ENCODE measurements at places on chromosomes 7 and 10.

DNA sequence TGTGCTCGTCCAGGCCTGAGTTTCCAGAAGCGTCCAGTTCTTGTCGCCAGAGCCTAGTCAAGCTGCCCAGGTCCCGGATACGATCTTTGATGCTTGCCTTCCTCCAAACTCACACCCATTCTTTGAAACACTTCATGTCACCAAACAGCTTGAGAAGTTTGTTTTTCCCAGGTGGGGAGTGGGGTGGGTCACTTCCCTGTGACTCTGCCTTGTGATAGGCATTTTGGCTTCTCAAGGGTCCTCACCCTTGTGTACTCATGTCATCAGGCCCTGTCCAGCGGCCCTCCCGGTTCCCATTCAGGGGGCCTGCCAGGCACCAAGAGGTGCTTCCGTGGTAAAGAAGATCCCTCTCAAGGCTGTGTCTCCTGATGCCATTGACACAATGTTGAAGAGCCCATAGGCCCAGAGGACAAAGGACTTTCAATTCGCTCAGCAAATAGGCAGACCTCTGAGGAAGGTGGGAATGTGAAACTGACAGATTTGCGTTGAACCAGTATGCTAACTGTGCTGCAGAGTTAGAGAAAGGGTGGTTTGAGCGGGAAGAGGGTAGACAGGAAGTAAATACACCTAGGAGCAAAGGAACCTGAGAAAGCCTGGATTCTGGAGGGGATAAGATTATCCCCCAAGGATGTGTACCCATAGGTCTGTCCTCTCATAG lies 24.7 kb upstream of the SFTPA1 start:
- no peak for DNase-seq

GRCh38 chr7:50531928-50532327 lies 33.3 kb downstream of the DDC start:
- DNase-seq = no peak

DNA sequence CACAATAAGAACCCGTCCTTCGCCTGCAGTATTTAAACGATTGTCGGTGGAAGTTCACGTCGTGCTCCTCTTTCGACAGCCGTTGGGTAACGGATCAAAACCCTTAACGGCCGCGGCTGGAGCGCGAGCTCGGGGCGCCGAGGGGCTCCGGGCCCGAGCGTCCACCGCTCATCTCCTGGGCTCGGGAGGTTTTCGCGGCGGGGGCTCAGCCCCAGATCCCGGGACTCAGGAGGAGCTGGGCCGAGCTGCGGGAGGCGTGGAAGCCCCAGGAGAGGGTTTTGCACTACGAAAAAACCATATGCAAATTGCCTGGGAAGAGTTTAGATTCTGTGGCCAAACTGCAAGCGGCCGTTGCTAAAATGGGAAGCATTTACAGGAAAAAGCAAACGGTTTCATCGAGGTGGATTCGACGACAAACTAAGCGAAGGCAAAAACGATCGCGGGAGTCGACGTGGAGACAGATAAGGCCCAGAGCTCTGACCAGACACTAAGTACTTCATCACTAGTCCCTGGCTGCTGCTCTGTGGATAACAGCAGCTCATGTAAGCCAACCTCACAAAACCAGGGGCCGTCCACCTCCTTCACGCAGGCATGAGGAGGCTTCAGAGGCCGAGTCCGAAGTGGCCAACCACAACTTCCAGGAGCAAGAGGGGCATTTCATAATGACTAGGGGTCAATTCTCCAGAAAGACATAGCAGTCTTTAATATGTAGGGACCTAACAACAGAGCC lies 129.7 kb downstream of the MARCHF5 start:
- no peak for DNase-seq

GRCh38 chr7:159097661-159098423 lies 46.8 kb downstream of the VIPR2 start:
- DNase-seq = no peak

DNA sequence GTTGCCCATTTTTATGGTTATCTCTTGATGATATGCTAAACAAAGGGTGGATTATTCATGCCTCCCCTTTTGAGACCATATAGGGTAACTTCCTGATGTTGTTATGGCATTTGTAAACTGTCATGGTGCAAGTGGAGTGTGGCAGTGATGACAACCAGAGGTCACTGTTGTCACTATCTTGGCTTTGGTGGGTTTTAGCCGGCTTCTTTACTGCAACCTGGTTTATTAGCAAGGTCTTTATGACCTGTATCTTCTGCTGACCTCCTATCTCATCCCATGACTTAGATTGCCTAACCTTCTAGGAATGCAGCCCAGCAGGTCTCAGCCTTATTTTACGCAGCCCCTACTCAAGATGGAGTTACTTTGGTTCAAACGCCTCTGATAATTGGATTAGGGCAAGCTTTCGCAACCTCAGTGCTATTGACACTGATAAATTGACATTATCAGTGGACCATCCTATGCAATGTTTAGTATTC lies 36.9 kb downstream of the BAG3 start:
- DNase-seq = no peak

- no peak for DNase-seq
Observed at GRCh38 chr10:132384618-132385388, 12.2 kb upstream of the PWWP2B start.

DNA sequence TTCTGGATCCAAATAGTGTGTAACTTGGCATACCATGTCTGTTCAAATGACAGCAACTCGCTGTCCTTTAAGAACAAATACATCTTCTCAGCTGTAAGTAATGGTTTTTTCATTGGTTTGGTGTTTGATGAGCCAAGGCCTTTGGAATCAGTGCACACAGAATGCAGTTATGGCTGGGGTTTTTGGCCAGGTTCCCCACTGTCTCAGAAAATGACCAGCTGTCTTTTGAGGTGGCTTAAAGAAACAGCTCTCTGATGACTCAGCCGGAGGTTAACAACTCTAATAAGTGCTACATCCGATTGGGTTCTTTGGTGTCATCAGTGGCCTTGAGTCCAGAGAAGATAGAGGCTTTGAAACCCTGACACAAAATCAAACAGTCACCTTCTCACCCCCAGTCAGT lies 688.4 kb downstream of the REEP3 start:
- no peak for DNase-seq

Measured in activated CD4-positive, alpha-beta T cell treated with anti-CD3 and anti-CD28 coated beads for 24 hours (primary cell).